ENCODE measurements at places on chromosomes 11 and 22.
A peak's percentile ranks its signal among the peaks of the same experiment; 100 is the strongest.

GRCh38 chr22:28883917-28884746 lies 760 bp downstream of the ZNRF3 start:
- DNase-seq: no peak

GRCh38 chr11:64694821-64695365 lies 28.1 kb downstream of the NRXN2 start:
- no peak for DNase-seq

GRCh38 chr11:105968021-105968697 lies 53.9 kb downstream of the MSANTD4 start:
- peak; percentile 15 for DNase-seq

GRCh38 chr11:129973068-129973467 lies 29.6 kb downstream of the PRDM10 start:
- DNase-seq: no peak

DNA sequence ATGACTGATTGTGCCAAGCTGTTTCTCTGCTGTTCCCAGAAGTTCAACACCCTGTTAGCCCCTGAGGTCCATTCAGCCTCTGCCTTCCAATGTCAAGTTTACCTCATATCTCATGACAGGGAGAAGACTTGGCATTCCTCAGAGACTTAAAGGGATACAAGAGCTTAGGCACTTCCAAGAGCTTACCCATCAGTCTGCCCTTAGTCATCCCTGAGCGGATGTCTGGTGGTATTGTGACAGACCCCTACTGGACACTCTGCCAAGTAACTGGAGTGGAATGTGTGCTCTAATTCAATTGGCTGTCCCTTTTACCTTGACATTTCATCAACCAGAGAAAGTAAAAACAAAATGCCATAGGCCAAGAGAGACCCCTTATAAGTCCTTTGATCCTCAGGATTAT lies 151.5 kb downstream of the AASDHPPT start:
- no peak for DNase-seq

DNA sequence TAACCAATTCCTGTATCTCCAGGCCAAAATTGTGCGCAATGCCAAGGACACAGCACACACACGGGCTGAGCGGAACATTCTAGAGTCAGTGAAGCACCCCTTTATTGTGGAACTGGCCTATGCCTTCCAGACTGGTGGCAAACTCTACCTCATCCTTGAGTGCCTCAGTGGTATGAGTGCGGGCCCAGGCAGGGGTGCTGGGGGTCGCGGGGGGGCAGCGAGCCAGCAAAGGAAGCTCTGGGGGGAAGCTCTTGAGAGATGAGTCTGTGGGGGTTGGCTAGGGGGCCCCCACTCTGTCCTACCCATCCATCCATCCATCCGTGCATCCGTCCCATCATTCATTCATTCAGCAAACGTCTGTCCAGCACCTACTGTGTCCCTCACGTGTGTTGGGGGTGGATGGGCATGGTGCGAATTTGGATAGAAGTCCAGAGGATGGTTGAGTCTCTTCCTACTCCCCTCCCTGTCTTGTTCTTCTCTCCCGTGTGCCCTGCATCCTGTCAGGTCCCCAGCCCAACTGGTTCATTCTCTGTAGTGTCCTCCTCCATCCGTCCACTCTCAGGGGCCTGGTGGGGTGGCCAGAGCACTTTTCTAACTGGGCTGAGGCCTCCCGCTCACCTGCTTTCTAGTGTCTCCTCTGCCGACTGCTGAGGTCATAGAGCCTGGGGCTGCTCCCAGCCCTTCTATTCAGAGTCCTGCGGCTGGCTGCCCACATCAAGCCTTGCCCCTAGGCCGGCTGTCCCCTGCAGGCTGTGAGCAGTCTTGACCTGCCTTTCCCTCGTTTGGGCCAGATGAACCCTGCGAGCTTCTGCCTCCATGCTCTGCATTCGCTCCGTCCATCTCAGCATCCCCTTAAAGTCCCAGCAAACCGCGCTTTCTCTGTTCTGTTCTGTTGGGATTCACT lies 3.3 kb downstream of the RPS6KB2 start:
- no peak for DNase-seq

DNA sequence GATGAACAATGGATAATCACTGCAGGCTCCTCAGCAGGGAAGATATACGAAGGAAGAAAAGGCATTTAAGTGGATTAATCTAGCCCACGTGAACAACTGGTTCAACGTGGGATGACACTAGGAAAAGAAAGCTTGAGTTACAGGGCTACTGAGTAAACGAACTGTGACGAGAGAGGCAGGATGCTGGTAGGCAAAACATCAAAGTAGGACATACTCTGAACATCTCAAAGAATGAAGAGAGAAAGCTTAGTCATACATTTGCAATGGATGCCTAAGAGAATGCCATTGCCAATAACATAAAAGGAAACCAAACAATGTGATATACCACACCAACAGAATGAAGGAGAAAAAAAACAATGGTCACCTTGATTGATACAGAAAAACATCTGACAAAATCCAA lies 12.9 kb downstream of the USP28 start:
- no peak for DNase-seq
